ENCODE measurements at places on chromosomes 1 and 21.

DNA sequence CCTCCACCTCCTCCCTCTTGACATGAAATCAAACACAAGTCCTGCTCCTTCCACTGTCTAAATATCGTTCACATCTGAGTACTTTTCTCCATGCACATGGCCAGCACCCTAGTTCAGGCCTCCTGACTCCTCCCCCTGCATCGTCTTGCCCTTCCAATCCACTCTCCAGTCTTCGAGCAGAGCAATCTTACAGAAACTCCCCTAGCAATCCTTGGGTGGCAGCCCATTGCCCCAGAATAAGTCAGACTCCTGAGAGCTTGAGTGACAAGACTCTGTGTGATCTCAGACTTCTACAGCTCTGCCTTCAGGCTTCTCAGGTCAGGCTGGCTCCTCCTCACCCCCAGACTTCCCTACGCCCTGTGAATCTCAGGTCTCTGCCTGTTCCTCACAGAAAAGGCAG is 5.5 kb downstream of the SH2D2A start:
- no peak for DNase-seq

- DNase-seq, result no peak
These were observed 107.0 kb downstream of the SLC5A9 start for GRCh38 chr1:48329486-48329885.

DNA sequence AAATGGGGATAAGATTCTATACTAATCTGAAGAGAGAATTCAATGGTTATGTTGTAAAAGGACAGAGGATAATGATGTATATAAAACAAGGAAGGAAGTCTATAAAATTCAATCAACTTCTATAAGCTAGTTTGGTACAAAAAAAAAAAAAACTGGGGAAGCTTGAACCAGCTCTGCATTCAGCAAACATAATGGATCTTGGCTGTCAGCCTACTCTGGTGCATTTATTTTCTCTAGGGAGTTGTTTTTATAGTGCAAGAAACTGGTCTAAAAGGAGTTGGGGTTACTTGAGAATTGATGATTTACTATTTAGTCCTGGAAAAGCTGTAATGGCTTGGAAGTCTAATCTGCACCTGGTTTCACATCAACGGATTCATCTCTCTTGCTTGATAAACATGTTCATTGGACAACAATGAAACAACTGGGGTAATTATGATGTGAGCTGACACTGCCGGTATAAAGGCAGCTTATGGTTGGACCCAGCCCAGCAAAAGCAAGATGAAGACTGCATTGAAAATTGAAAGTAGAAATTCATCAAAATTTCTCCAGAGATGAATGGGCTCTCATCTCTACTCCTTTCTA is 199.4 kb upstream of the NRIP1 start:
- DNase-seq, result no peak

GRCh38 chr1:55444667-55445066 is 229.5 kb upstream of the USP24 start:
- no peak for DNase-seq

DNA sequence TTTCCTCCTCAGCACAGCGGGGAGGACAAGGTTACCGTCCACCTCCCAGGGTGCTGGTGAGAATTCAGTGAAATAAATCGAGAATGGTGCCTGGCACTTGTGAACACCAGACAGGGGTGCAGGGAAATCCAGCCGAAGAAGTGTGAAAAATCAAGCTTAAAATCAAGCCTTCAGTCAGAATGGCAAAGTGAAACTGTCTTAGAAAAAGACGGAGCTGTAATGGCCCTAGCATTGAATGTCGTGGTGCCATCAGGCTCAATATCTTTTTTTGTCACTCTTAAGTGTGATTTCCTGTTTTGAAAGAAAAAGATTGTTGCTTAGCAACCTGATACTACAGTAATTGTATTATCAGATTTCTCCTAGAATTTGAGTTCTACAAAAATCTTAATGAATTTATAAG is 22.1 kb downstream of the EDARADD start:
- no peak for DNase-seq

DNA sequence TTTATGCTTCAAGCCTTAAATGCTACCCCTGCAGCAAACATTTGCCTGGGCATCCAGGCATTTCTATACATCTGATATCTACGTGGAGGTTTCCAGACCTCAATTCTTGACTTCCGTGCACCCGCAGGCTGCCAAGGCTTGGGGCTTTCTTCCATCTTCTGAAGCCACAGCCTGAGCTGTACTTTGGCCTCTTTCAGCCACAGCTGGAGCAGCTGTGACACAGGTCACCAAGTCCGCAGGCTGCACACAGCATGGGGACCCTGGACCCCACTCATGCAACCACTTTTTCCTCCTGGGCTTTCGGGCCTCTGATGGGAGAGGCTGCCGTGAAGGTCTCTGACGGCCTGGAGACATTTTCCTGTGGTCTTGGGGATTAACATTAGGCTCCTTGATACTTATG is 5.4 kb upstream of the HAO2 start:
- no peak for DNase-seq

DNA sequence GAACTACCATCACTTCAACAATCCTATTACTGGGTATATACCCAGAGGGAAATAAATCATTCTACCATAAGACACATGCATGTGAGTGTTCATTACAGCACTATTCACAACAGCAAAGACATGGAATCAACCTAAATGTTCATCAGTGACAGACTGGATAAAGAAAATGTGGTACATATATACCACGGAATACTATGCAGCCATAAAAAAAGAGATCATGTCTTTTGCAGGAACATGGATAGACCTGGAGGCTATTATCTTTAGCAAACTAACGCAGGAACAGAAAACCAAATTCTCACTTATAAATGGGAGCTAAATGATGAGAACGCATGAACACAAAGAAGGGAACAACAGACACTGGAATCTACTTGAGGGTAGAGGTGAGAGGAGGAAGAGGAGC is 39.0 kb downstream of the KIAA0319L start:
- DNase-seq, result no peak

GRCh38 chr1:11316701-11317100 is 43.7 kb downstream of the UBIAD1 start:
- no peak for DNase-seq

DNA sequence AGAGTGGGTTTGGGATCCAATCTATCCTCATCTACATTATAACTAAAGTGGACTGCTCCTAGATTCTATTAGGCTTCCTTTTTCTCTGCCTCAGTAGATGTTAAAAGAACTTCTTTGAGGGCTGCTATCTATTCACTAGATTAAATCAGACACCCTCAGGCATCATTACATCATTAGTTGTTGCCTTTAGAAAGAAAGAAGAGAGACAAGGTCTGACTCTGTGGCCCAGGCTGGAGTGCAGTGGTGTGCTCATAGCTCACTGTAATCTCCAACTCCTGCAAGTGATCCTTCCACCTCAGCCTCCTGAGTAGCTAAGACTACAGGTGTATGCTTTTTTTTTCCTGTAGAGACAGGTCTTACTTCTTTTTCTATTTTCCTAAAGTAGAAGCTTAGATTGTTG is 71.1 kb upstream of the EXO1 start:
- no peak for DNase-seq

- peak; percentile 55 for DNase-seq
These were observed 5.3 kb downstream of the SYTL1 start for GRCh38 chr1:27346991-27347624.

DNA sequence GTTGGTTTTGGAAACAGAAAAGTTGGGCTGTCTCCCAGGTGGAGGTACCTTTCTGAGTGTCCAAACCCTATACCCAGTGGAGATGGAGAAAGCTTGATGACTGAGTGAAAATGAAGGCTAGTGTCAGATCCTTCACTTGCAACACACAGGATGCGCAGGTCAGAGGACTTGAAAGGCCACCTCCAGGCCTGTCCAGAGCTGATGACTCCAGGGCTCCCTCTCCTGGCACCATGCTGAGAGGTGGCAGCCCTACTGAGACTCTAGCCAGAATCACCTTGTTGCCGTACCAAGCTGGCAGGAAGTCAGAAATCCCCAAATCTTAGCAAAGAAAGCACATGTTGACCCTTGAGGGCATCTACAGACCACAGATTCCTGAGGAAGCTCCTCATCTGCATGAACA is 16.4 kb downstream of the KNCN start:
- peak; percentile 19 for DNase-seq

DNA sequence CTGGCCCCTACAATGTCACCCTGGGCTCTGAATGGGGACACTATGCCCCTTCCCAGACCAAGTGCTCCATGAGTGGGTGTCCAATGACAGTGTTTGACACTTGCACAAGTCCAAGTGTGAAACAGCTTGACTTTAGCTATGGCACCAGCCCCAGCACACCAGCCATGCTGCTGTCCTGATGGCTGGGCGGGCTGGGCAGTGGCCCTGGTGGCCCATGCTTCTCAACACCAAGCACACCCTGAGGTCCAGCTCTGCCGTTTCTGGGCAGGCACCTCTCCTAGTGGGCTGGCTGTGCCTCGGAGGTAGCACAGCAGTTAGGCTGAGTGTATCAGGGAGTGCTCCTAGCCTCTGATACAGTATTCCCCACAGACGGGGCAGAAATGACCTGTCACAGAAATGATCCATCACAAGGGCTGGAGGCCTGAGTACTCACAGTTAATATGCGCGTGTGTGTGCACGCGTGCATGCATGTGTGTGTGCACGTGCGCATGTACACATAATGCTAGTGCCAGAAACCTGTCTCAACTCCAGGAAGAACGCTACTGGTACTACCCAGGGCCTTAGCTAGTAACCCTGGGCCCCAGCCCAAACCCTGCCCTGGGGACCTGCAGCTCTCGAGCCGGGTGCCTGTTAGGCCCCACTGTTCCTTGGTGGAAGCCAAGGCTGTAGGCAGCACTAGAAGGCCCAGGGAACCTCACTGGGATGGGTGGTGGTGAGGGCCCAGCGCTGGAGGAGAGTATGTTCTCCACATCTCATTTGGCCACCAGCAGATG is 134.0 kb downstream of the DMRTB1 start:
- DNase-seq, result no peak

GRCh38 chr1:171898941-171899340 is 57.6 kb downstream of the DNM3 start:
- DNase-seq, result no peak

- no peak for DNase-seq
These were observed 9.7 kb upstream of the RUNX3 start for GRCh38 chr1:24939675-24940193.

DNA sequence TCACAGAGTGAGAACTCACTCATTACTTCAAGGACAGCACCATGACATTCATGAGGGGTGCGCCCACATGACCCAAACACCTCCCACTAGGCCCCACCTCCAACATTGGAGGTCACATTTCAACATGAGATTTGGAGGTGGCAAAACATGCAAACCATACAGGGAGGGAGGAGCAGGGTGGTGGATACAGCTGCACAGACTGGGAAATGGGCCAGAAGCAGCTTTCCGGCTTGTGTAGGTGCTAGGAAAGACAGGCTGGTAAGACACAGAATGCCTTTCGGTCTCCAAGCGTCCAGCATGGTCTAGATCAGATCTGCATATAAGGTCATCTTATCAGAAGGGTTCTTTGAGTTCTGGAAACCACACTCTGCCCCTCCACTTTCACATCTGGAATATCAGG is 35.1 kb upstream of the TINAGL1 start:
- no peak for DNase-seq

- DNase-seq, result no peak
These were observed 15.0 kb upstream of the LRP8 start for GRCh38 chr1:53342735-53343470.

DNA sequence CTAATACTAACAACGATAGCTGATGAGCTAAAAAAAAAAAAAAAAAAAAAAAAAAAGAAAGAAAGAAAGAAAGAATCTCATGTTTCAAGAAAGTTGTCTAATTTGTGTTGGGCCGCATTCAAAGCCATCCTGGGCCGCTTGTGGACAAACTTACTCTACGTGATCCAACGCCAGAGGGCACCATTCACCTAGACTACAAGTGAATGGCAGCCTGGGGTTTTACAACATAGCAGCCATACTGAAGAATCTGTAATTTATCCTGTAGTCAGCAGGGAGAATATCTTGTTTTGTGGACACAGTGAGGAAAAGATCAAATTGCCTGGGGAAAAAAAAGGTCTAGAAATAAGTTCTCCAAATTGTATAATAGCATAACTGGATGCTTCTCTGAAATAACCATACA is 47.0 kb downstream of the CYP2J2 start:
- peak; percentile 49 for DNase-seq

DNA sequence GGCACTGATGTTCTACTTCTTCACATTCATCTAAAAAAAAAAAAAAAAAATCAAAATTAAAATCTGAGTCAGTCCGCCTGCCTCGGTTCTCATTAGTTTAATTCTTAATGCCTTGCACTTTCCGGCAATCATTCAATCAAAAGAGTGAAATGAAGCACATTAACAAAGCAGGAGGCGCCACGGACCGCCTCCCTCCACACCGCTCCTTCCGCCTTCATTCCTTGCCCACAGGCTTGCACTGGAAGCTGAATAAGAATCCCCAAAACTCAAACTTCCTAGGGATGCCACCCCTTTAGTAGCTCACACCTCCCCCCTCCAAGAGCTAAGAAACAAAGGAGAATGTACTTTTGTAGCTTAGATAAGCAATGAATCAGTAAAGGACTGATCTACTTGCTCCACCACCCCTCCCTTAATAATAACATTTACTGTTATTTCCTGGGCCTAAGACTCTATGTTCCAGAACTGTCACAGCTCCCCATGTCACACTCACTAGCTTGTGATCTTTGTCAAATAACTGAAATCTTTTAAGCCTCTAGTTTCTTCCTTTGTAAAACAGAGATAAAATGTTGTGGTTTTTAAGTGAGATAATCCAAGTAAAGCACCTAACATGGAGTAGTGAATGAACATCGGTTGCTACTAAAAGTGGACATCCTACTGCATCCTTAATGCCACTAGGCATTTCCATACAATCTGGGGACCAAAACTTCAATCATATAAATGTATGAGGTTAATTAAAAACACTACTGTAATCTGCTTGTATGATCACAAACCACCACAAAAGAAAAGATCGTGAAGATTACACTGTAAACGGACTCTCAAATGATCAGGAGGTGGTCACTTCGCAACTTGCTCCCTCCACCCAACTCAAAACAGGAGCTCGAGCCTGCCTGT is 27.4 kb downstream of the LGALS8 start:
- no peak for DNase-seq

GRCh38 chr1:159172614-159173291 is 1.3 kb downstream of the CADM3 start:
- DNase-seq, result no peak

DNA sequence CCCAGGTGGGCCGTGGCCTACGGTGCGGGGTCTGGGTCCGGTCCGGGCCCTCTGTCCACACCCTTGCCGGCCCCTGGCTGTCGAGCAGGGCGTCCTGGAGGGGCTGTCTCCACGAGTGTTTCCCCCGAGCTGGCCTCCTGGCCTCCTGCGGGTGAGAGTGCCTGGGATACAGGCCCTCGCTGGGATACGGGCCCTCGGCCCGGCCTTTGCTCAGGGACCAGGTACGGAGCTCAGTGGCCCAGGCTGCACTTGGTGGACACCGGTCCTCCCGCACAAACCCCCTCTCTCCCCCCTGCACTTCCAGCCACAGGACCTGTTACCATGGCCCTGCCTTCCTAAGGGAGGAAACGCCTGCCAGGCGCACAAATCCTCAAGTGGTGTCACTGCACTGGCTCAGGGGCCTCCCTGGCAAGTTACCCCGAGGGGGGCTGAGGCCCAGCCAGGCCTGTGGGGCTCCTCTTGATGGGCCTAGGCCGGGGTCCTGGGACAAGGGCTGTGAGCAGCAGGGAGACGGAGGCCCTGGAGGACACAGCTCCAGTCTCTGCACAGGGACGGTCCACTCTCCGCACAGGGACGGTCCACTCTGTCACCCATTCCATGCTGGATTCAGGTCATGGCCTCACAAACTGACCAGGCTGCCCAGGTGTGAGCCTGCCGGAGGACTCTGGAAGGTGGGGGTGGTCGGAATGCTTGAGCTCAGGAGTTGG is 18.2 kb upstream of the RNF223 start:
- DNase-seq, result no peak

GRCh38 chr1:214538496-214538895 is 12.9 kb downstream of the PTPN14 start:
- no peak for DNase-seq
